ENCODE measurements at places on chromosomes 11 and 22.

DNA sequence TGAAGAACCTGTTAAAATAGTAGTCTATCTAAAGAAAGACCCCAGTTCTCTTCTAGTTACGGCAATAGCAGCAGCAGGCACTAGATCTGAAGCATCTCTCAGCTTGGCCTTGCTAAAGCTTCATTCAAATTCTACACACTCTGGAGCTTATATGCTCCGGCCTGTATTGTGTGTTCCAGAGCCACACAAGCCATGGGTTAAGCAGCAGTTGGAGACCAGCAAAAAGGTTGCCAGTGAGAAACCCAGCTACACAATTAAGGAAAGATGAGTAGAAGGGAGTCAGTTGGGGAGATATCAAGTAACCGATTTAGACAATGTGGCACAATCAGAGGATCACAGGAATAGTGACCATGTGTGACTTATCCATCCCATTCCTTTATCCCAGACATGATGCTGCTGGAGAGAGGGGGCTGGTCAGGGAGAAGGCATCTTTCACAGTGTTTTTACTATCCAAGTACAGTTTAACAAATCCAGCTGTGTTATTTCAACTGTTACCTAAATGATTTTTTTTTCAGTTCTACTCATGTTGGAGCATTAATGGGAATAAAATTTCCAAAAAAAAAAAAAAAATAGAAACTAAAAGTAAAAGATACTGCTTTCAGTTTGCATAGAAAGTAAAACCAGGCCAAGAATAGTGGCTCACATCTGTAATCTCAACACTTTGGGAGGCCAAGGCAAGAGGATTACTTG lies 41.0 kb downstream of the PAX6 start:
- DNase-seq = no peak

DNA sequence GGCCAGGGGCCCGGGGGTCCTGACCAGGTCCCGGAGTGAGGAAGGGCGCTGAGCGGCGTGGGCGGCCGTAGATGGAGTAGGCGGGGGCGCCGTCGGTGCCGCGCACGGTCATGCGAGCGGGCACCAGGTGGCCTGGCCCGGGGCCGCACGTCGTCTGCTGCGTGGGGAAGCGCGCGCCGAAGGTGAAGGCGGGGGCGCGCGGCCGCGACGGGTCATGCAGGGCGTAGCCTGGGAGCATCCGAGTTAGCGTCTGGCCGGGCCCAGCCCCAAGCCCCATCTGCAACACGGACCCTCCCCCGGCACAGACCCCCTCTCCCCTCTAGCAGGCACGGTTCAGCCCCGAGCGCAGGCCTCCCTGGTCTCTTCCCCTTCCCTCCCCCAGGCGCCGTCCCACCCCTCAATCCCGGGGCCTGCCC lies 1.7 kb upstream of the TYMP start:
- peak; percentile 84 for DNase-seq

DNA sequence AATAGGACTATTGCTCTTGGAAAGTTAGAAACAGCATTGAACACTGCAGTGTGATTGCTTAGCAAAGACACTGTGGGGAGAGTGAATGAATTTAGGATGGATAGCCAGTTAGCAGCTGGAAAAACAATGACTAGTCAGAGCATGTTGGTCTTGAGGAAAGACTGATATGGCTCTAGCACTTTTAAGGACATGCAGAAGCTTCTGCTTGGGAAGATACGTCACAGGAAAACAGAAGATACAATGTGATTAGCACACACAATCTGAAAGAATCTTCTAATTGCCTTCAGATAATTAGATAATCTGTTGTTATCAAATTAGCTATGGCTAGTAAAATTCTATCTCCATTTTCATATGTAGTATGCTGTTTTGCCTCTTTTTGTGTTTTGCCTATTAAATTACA lies 530.7 kb upstream of the CHORDC1 start:
- no peak for DNase-seq

GRCh38 chr11:20041499-20041898 lies 118.8 kb downstream of the DBX1 start:
- no peak for DNase-seq

GRCh38 chr22:45225732-45226502 lies 14.8 kb downstream of the KIAA0930 start:
- DNase-seq = no peak

DNA sequence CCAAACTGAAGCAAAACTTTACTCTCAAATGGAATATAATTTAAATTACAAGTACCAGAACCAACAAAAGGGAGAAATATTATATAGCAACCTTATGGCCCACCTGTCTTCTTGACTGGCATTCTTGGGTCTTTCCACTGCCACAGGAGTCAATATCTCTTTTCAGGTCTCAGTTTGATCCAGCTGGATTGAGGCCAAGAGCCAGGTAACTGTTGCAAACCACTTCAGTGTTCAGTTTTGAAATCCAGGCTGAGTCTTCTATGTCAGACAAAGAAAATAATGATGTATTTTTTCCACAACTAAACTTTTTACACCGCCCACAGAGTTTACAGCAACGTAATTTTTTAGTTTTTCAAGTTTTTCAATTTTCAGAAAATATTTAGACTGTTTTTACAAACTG lies 648 bp downstream of the DLG2 start:
- no peak for DNase-seq

DNA sequence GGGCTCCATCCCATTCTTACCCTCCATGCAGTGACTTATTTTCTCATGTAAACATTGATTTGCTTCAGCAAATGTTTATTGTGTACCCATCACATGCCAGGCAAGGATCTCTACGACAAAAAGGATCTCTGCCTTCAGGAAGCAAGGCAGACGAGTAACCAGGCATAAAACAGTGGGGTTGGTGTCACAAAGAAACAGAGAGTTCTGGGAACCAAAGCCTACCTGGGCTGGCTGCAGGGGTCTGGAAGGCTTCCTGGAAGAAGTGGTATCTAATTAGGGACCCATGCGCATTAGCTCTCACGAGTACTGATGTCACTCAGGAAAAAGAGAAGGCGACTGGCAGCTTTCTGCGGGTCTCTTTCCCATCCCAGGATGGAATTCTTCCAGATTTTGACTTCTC lies 44.5 kb downstream of the KIAA1671 start:
- DNase-seq = no peak

GRCh38 chr11:17864478-17864941 lies 129.9 kb downstream of the KCNC1 start:
- peak; percentile 22 for DNase-seq

GRCh38 chr22:47164514-47165337 lies 402.3 kb downstream of the TBC1D22A start:
- DNase-seq = no peak

DNA sequence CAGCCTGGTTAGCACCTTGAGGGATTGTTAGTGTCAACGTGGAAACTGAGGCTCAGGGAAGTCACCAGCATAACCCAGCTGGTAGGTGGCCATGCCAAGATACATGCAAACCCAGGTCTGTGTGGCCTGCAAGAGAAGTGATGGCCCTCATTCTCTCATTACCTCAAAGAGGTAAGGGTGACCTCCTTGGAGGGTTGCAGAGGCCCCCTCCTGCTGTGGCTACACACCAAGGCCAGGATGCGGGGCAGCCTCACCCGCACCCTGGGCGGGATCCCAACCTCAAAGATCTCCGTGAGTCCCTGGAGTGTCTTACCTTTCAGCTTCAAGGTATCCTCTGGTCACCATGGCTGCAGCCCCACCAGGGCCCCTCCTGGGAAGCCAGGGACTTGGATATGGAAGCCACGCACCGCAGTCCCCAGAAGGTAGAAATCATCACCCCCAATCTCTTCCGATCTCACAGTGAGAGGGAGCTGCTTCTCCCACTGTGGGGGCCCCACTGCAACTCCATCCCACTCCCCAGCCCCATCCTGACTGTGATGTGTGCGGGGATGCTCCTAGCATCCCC lies 95.4 kb downstream of the MORC2 start:
- no peak for DNase-seq

DNA sequence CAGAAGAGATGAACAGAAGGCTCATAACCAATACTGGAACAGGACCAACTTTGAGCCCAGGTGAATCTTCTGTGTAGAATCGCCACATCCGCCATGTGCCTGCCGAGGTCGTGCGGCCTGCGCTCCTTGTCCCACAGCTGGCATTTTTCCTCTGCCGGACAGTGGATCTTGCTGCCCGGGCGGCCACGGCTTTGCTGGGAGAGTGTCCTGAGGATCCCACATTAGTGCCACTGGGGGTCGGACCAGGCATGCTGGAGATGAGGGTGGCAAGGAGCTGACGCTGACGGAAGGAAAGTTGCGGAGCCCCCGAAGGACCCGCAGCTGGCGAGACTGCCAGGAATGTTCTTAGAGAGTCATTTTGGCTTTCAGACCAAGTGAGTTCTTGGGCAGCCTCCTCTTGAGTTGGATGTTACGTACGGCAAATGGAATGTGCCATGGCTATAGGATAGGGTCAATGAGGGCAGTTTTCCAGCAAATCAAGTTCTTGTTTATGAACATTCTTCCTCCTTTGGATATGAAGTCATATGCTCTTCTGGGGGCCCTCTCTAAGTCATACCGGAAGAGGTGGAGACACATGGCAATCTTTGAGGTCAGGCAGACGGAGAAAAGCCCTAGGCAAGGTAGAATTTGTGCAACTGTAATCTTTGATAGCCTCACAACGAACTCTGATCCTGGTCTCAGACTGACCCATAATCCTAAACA lies 57.4 kb upstream of the NUP160 start:
- DNase-seq = no peak

DNA sequence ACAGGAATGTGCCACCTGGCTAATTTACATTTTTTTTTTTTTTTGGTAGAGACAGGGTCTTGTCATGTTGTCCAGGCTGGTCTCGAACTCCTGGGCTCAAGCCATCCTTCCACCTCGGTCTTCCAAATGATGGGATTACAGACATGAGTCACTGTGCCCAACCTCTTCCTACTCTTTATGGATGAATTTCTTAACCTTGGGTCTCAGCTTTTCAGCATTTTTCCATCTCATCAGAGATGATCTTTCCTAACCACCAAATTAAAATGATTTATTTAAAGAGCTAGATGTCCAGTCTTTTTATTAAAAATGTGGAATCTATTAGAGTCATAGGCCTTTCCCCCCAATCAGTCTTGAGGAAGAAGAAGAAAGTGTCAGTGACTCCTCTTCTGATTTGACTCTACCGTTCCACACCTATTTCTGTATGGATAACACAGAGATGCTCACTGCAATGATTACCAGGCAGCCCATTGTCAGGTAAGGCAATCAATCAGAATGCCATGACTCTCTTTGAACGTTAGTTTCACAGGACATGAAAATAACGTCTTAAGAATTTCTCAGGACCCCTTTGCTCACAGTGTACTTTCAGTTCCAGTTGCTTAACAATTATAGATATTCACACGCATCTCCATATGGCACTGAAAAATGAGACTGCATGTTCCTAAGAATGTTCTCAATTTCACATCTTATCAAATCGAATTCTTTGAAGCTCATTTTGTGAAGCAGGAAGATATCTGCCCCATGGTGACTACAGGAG lies 51.0 kb downstream of the MIAT start:
- DNase-seq = no peak

DNA sequence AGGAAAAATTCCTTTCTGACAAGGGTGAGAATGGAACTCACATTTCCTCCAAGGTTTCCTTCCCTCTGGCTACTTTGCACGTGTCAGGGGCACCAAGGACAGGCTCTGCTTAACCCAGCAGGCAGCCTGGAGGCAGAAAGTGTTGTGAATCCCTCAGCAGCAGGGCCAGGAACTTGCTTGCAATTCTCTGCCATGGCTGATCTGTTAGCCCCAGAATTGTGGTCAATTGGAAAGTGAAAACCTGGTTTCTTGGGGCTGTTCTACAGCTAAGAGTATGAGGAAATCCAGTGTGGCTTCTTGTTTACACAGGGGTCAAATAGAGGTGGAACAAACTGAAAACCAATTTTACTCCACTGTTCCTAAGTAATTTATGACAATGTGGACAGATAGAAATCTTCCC lies 38.3 kb upstream of the CEP295 start:
- no peak for DNase-seq

DNA sequence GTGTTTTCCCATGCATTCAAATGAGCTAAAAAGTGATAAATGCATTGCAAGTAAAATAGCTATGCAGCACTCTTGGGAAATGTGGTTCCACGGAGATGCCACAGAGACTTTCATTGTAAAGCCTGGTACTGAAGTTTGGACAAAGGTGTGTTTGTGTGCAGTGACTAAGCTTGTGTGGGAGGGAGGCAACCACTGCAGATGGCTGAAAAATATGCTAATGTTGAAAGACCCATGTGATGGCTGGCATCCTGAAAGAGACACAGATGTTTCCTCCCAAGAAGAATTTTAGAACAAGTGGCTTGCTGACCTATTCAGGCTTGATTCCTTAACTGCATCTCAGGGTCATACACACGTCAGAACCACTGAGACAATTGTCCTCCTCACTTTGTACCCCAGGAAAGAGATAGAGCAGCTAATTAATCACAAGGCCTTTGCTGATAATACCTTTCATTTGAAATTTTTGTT lies 73.8 kb downstream of the FAM76B start:
- peak; percentile 58 for DNase-seq
